Putamen (tissue), 1 donor: ENCODE measurements at places on chromosomes 11 and 22.
A peak's percentile ranks its signal among the peaks of the same experiment; 100 is the strongest.

GRCh38 chr22:17152340-17152739, 6.7 kb downstream of the HDHD5 start:
- no peak for DNase-seq

DNA sequence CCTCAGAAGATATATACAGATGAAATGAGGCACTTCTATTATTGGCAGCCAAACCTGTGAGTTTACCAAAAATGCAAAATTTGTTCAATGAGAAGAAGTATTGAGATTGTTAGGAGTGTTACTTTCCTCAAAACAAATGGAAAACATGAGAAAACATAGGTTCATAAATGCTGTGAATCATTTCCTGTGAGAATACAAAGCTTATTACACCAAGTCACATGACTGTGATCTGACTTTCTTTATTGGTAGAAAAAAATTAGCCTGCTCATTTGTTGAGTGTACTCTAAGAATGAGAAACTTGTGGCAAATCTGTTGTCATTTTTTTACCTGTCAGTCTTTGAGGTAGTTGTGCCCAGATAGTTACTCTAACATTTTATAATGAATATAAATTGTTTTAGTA, 215.1 kb downstream of the TMEM135 start:
- DNase-seq: no peak

- DNase-seq: no peak
These were observed 28.9 kb downstream of the AP1B1 start for GRCh38 chr22:29359469-29359868.

DNA sequence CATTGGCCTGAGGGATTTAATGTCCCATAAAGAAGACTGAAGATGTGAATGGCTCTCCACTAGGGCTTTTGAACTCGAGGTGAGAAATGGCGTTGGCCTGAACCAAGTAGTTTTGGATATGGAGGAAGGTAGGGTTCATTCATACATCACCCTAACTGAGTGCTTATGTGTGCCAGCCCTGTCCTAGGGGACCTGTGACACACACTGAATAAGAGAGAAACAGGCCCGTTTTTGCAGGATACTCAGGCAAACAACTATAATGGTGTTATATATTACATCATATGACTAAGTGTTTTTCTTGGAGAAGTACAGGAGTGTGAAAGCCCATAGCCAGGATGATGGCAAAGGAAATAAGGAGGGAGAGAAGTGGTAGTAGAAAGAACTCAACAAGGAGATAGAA, 368.1 kb downstream of the TMEM135 start:
- DNase-seq: no peak

DNA sequence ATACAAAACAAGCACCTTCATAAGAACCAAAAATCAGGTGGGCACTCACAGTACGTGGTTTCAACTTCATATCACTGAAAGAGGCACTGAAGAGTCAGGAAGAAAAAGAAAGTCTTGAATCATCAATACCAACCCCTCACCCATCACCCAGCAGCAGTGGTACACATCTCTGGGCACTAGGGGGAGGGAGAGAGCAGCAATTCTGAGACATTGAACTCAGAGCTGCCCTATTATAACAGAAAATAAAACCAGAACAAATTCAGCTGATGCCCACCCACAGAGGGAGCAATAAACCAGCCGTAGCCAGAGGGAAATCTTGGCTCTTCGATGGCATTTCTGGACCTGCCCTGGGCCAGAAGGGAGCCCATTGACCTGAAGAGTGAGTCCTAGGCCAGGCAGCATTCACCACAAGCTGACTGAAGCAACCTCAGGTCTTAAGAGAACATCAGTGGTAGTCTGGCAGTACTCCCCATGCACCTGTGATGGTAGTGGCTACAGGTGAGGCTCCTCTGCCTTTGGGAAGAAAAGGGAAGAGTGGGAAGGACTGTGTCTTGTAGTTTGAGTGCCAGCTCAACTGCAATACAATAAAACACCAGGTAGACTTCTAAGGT, 42.2 kb upstream of the FAM181B start:
- DNase-seq: peak; percentile 47

DNA sequence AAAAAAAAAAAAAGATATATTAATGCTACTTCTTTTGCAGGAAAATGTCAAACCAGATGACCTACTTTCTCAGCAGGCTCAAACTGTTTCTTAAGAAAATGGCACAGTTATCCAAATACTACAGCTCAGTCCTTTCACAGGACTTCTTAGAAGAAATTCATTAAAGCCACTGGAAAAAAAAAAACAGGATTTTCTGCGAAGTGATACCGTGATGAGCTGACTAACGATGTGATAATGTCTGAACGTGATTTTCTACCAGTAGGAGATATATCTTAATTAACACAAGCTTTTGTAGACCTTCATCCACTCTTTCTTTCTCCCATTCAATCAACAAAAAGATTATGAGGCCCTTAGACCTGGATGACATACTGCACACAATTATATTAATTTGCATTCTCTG, 132.4 kb downstream of the NOX4 start:
- DNase-seq: no peak

DNA sequence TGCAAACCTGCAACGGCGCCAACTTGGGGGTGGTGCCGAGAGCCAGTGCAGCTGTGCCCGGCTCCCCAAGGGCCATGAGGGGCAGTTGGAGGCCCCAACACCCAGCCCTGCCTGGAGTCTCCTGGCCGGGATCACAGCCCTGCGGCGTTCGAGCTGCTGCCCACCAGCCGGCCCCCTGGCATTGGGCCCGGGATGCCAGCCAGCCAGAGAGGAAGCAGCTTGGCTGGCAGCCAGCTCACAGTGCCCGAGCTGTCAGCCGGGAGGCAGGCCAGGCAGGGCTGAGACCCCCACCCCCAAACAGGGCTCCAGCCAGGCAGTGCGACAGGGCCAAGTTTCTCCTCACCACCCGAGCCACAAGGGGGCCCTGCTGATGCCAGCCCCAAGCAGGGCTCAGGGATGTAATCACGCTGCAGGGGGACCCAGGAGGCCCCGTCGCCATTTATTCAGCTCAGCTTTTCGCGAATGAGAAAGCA, 26.0 kb upstream of the TCF20 start:
- DNase-seq: peak; percentile 63

- no peak for DNase-seq
These were observed 40.8 kb downstream of the RIBC2 start for GRCh38 chr22:45454275-45454674.

DNA sequence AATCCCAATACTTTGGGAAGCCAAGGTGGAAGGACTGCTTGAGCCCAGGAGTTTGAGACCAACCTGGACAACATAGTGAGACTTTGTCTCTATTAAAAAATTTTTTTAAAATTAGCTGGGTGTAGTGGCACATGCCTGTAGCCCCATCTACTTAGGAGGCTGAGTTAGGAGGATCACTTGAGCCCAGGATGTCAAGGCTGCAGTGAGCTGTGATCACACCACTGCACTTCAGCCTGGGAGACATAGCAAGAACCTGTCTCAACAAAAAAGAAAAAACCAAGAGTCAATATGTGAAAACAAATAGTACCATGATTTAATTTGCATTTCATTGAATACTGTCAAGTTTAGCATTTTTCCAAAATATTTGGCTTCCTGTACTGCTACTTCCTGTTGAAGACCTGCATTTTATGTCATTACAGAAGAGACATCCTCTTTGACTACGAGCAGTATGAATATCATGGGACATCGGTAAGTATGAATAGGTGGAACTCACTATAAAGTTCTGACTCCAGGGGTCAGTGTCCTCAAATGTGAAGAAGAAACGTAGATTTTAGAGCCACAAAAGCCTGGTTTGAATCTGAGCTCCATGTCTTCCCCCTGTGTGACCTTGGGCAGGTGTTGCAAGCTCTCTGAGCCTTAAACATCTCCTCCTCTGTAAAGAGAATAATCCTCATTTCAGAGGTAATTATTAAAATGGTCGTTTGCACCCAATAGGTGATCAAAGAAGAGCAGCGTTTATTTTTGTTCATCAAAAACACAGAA, 16.0 kb downstream of the CDC45 start:
- DNase-seq: no peak

DNA sequence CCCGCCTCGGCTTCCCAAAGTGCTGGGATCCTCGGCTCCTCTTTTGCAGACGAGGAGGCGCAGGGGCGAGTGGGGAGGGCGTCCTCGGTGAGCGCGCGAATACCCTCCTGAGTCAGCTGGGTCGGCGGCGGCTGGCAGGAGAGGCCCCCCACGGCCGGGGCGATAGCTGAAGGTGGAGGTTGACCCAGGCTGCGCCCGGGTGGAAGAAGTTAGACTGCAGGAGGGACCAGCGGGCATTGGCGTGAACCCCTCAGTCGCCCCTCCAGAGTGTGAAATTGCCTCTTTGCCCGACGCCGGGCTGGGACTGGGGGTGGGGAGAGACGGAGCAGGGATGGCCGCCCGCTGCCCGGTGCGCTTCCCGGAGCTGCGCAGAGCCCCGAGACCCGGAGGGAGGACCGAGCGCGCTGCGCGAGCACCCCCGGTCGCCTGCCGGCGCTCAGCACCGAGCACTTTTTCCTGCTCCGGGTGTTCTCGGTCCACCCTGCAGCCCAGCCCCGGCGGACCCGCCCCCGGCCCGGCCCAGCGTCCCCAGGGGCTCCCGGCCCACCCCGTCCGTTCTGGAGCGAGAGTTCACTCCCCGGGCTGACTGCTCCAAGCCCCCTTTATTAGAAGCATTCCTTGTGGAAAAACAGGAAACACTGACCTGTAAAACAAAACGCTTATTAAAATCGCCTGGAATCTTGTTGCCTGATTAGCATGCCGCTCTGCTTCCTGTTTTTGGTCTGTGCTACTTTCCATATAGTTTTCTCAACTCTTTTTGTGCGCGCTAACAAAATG, 13.7 kb upstream of the CPT1A start:
- DNase-seq: no peak

GRCh38 chr22:43310311-43310710, 32.9 kb downstream of the SCUBE1 start:
- DNase-seq: no peak
